ENCODE measurements at places on chromosomes 1 and 21.

DNA sequence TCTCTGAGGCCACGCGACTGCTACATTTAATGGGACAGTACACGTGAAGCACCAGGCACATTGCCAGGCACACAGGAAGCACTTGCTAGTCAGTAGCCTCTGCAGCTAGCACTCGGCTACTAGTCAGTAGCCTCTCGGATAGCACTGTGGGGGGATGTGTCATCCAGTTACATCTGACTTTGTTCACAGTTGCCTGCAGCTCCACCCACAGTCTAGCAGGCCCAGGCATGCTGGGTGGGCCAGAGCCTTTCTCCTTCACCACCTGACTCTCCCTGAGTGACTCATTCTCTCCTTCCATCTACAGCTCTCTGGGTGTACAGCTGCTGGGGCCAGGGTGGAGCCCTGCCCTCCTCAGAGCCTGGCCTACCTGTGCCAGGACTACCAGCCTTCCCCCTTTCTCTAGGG, 51.5 kb downstream of the PTPRF start:
- peak; percentile 21 for DNase-seq

DNA sequence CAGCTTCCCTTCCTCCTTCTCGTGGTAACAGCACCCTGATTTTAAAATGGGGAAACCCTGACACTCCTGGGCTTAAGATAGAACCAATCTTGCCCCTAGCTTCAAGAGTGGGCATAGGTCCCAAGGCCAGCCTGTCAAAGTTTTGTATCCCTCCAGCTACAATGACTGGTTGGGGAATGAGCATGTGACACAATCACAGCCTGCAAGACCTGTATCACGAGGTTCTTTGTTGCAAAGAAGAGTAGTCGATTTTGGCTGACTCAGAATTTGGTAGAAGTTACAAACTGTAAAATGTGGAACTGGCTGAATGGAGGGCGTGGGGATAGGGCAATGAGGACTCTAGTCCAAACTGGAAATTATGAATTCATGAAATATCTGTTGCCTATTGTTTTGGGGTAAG, 18.7 kb downstream of the CTSK start:
- DNase-seq: no peak

DNA sequence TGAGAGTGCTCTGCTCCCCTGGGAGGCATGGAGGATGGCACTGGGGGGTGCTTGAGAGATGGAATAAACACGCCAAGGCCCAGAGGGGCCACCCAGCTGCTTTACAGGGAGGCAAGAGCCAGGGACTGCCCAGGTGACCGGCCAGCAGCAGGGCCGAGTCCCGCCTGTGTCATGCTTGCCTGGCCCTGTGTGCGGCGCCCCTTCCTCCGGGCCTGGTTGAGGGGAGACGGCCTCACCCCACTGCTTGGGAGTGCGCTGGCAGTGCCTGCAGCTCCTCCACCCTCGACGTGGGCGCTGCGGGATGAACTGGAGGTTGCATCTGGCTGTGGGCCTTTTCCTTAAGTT, 33.1 kb upstream of the COL6A2 start:
- DNase-seq: no peak

DNA sequence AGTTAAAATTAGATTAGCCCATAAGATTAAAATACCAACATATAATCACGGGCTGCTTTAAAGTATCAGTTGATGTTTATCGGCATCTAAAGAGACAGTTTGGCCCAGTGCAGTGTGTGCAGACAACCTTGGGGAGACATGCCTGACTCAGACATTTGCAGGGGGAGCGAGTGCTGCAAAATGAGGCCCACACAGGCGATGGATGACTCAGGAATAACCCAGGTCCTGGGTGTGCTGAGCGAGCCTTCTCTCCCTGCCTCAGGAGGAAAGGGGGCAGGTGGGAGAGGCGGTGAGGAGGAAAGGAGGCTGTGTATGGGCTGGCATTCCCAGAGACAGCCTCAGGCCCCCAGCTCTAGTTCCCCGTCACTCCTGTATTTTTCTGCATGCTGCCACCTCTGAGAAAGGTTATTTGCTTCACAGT, 9.0 kb downstream of the SLC9A1 start:
- DNase-seq: peak; percentile 48
